ENCODE measurements at places on chromosomes 11 and 22. TPM values are rescaled to one million over a fixed set of nuclear protein-coding genes. Genes with fewer than 3 reads are reported as not detected.

- no peak for DNase-seq
Measured at GRCh38 chr11:57358543-57358961, 20.4 kb downstream of the P2RX3 start.

DNA sequence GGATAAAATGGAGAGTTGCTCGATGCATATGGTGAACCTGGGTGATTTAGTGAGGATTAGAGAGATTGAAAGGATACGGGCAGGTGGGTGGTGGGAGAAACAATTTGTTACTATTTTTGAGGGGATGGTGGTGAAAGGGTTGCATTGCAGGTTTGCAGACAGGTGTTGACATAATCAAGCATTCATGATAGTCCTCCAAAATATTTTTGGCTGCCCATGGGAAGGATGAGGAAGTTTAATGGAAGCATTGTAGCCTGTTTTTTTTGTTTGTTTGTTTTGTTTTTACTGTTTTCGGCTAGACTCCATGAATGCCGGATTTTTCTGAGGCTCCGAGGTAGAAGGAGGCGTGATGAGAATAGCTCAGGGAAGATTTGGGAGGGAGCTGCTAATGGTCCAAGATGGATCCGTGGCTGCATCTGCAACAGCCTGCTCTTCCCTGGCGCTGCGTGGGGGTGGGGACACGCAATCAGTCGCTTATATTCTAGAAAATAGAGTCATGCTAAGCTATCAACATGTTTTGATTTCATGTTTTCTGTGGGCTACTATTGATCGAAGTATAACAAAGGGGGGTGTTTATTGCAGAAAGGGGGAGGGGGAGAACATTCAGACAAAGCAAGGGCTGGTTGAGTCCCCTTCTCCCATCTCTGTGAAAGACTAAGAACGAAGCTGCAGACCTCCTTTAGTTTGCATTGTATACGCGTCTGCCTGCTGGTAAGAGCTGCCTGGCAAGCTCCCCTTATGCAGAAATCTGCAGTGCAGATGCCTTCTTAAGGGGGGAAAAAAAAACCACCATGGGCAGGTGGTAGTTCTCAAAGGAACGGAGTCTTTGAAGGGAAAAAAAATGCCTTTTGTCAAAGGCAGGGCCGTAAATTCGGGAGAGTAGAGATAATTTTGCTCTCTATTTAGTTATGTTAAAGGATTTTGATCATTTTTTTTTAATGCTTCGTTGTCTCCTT is 1.0 kb downstream of the RTN3 start:
- peak; percentile 20 for DNase-seq

DNA sequence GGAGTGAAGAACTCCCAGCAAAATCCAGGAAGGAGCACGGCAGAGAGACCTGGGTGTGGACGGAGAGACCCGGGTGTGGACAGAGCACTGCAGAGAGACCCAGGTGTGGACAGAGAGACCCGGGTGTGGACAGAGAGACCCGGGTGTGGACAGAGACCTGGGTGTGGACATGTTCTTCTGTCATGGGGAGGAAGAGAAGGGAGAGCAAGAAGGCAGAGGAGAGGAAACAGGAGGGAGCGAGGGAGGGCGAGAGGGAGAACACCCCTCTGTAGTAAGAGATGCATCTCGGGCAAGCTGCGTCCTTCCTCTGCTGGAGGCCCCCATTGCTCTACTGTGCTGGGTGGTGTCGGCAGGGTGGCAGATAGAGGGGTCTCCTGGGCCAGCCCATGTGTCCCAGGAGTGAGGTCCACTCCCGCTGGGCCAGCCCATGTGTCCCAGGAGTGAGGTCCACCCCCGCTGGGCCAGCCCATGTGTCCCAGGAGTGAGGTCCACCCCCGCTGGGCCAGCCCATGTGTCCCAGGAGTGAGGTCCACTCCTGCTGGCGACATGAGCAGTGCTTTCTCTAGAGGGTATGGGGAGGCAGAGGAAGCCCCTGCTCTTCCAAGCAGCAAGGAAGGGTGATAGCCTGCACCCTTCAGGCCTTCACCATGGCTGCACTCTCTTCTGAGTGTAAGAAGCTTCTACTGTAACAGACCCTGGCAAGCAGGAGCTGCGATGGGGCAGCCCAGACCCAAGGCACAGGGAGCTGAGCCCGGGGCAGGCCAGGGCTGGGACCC is 934.2 kb downstream of the BRD1 start:
- no peak for DNase-seq

GRCh38 chr11:34609850-34610249 is 11.0 kb upstream of the EHF start:
- no peak for DNase-seq

DNA sequence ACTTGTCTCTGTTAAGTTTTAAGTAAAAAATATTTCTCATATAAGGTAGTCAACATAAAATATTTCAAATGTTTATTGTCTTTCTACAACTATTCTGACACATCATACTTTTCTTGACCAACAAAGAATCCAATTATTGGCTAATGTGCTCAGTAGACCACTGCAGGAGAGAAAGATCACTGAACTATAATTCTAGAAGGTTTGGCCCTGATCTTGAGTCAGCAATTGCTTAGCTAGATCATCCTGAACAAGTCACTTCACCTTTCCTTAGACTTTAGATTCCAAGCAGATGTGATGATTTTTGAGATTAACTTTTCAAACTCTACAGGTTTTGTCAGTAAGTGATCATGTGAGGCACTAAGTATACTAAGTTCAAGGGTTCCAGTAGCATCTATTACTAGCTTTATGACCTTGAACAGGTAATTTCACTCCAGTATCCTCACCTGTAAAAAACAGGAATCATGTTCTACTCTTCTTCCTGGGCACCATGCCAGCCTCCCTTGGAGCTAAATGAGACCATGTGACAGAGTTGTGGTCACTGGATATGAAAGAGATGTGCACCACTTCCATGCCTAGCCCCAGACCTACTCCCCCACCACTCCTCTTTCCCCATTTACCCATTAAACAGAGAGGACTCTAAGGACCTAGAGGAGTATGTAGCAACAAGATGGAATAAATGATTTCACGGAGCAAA is 17.3 kb downstream of the PGM2L1 start:
- DNase-seq, result peak; percentile 62

TLCD5 gene
- 5.9 TPM for total RNA-seq

F2 gene
- total RNA-seq, result not detected

SCN4B gene
- not detected for total RNA-seq

DEUP1 gene
- total RNA-seq, result not detected

Data from Calu3 (cell line).